OCI-LY7 (cell line): ENCODE measurements at places on chromosomes 2 and 18. TPM values are rescaled to one million over a fixed set of nuclear protein-coding genes. Genes with fewer than 3 reads are reported as not detected.

IL36A gene
- not detected in 2 replicates for total RNA-seq

CD207 gene
- not detected in 2 replicates for total RNA-seq

DNA sequence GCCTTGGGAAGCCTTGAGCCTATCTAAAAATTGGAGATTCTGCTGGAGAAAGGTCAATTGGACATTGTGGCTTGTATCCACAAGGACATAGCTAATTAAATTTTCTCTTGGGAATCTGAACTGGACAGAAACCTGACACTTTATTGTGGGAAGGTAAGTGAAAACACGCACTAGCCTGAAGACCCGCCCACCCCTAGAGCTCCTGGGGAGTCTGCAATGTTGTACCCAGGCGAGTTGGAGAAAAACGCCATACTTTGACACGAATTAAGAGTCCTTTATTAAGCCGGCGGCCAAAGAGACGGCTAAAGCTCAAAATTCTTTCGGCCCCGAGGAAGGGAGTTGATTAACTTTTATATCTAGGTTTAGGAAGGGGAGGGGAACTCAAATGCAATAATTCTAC lies 1.2 kb upstream of the ZNF892 start:
- DNase-seq = no peak

DNA sequence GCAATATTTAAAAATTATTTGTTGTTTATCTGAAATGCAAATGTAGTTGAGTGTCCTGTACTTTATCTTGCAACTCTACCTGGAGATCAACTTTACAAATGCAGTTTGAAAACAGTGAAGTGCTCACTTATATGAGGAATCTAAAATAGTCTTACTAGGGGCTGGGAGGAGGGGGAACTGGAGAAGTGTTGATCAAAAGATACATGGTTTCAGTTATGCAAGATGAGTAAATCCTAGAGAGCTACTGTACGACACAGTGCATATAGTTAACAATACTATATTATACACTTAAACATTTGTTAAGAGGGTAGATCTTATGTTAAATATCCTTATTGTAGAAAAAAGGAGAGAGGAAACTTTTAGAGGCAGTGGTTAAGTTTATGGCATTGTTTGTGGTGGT lies 241.9 kb downstream of the BCL11A start:
- no peak for DNase-seq

- no peak for DNase-seq
Measured at GRCh38 chr18:55247032-55247431, 287.8 kb upstream of the CCDC68 start.

DNA sequence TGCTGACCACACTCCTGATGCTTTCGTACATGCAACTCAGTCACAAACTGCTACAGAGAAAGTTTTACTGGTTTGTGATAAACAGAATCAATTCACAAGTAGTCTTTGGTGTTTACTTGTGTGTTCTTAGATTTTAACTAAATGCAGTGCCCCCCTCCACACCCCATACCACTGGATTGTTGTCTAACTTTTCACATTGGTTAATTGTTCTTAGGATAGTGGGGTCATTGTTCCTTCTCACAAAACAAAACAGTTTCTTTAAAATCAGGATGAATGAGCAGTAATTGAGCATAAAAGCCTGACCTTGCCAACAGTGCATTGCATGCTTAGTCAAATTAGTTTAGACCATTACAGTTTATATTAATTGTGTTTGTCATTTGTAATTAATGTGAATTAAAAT lies 14.1 kb upstream of the PNPT1 start:
- DNase-seq = no peak

DNA sequence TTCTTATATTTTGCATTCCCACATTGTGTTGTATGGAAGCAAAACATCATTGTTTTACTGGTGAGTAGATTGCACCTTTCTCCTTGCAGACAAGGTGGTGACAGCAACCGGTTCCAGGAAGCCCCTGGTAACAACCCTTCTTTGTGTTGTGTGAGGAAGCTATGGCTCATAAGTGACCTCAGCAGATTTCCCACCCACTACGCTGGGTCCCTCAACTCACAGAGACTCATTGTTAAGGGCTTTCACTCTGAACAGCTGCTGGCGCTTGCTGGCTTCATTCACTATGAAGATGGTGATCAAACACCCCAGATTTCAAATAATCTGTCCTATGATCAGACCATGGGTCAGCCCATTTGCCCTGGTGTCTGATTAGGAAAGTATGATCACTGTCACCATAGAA lies 53.4 kb downstream of the WIPF1 start:
- no peak for DNase-seq

- no peak for DNase-seq
Measured at GRCh38 chr2:218187296-218188015, 20.7 kb upstream of the CXCR1 start.

CRYBA2 gene
- not detected in 2 replicates for total RNA-seq

- no peak for DNase-seq
Measured at GRCh38 chr2:228522276-228522675, 340.8 kb upstream of the SPHKAP start.

DNA sequence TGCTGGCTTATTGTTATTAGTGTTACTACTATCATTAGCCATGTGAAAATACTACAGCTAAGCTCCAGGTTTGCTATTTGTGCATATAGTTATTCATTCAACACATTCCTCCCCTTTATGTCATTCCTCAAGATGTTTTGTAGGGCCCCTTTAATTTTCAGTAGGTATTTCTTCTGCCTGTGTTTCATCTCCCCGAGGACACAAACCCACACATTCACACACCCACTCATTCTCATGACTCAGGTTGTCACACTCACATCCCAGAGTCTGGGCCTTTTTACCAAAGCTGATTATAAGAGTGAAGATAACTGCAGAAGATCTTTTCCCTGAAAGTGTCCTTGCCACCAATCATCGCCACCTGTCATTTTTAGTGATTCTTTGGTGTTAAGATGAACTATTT lies 68.6 kb upstream of the SPOPL start:
- no peak for DNase-seq

GORASP2 gene
- total RNA-seq = 84.8 and 94.3 TPM in 2 replicates

DNA sequence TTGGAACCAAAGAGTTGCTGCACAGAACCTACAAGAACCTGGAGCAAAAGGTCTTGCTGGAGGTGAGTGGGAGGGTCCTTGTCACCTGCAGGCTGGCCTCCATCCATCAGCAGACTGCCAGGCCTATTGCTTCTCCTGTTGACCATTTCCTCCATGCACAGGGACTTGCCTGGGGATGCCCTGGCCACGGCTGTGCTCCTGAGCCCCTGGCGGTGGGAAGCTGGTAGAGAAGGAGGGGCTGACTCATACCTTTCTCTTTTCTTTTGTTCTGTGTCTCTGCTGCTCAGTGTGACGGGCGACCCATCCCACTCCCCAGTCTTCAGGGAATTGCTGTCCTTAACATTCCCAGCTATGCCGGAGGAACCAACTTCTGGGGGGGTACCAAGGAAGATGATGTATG lies 102.6 kb downstream of the DGKD start:
- DNase-seq = no peak

UGT1A5 gene
- not detected in 2 replicates for total RNA-seq

PREB gene
- 96.8 and 106 TPM in 2 replicates for total RNA-seq

DNA sequence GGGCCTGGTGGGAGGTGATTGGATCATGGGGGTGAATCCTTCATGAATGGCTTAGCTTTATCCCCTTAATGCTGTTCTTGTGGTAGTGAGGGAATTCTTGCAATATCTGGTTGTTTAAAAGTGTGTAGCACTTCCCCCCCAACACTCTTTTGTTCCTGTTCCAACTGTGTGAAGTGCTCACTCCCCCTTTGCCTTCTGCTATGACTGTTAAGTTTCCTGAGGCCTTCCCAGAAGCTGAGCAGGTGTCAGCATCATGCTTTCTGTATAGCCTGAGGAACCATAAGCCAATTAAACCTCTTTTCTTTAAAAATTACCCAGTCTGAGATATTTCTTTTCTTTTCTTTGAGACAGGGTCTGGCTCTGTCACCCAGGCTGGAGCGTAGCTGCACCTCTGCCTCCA lies 139.4 kb downstream of the RNF152 start:
- no peak for DNase-seq

DNA sequence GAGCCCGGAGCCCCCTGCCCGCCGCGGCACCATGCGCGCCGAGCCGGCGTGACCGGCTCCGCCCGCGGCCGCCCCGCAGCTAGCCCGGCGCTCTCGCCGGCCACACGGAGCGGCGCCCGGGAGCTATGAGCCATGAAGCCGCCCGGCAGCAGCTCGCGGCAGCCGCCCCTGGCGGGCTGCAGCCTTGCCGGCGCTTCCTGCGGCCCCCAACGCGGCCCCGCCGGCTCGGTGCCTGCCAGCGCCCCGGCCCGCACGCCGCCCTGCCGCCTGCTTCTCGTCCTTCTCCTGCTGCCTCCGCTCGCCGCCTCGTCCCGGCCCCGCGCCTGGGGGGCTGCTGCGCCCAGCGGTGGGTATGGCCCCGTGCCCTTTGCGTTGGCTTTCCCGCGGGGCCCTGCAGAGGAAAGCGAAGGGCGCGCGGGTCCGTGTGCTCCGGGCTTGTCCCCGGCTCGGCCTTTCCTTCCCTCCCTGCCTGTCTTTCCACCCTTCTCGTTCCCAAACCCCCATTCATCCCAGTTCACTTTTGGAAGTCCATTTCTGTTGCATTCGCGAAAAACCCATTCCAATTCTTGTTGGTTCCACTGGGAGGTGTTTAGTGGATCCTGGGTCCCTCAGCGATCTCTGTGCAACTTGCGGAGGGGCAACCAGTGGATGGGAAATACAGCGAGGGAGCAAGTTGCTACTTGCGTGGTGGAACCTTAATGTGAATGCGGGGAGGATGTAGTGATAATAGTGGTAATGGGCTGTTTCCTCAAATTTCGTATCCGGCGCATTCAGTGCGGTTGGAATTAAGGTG lies 599 bp downstream of the ADAM23 start:
- peak; percentile 6 for DNase-seq

- DNase-seq = no peak
Measured at GRCh38 chr2:178770518-178770917, 36.7 kb downstream of the TTN start.

LINC00305 gene
- total RNA-seq = not detected in 2 replicates

LYPD6B gene
- total RNA-seq = not detected in 2 replicates

DNA sequence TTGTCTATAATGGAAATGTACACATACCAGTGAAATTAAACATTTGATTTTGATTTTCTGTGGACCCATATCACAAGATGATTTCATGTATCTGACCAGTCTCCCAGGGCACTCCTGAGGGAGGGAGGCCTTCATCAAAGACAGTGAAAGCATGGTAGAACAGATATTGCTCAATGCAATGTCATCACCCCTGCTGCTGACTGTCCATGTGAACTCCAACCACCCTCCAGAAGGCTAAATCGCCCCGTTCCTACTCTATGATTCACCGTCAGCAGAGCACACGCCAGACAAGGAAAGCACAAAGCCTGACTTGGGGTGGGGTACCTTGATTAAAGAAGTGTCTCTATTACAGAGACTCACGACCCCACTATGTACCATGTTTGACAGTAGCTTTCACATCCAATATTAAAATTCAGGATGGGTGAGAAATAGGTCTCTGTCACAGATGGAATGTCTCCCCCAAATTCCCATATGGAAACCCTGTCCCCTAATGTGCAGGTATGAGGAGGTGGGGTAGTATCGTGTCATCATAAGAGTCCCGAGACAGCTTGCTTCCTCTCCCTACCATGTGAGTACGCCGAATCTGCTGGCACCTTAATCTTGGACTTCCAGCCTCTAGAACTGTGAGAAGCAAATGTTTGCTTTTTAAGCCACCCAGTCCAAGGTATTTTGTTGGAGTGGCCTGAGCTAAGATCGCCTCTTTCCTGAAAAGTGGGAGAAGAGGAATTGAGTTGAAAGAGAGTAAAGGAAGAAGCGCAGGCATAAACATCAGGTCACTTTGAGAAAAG lies 42.4 kb downstream of the CYB5A start:
- no peak for DNase-seq

DNA sequence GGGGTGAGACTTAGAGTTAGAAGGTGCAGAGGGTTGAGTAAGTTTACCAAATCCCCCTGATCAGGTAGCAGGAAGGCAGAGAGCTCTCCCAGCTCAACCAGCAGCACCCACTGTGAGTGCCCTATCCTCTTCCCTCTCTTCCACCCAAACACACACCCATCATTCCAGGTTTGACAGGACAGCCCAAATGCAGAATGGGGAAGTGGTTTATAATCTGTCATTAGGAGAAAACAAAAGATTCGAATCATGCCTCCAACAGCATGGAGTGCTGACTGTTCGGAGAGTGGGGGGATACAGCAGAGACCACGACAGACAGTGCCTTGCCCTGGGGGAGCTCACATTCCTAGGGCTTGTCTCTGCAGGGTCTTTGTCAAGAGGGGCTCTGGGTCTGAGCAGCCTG lies 11.7 kb downstream of the CXCR2 start:
- DNase-seq = no peak

DNA sequence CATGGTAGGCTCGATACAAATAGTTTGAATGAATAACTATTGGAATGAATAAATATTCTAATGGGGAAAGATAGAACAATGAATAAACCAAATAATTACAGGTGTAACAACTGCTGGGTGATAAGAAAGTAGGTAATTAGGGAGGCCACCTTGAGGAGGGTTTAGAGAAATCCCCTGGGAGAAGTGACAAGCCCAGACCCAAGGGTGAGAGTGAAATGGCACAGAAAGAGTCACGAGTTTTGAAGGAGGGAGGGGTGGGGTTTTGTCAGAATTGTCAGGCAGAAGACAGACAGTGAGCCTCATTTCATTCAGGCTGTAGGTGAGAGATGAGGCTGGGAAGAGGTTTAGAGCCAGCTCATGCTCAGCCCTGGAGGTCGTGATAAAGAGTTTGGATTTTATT lies 71.6 kb upstream of the L3MBTL4 start:
- no peak for DNase-seq

- peak; percentile 73 for DNase-seq
Measured at GRCh38 chr2:180983468-180984242, 3.2 kb downstream of the UBE2E3 start.

NEU2 gene
- total RNA-seq = not detected in 2 replicates

GRCh38 chr18:30016179-30016578 lies 1026.4 kb downstream of the DSC3 start:
- DNase-seq = no peak

- DNase-seq = no peak
Measured at GRCh38 chr2:186827862-186828492, 21.0 kb downstream of the ZSWIM2 start.

- DNase-seq = no peak
Measured at GRCh38 chr2:61193670-61194561, 31.9 kb downstream of the C2orf74 start.

GRCh38 chr2:153497938-153498629 lies 19.5 kb upstream of the RPRM start:
- no peak for DNase-seq

- no peak for DNase-seq
Measured at GRCh38 chr2:72913486-72914205, 3.7 kb upstream of the EMX1 start.

DNA sequence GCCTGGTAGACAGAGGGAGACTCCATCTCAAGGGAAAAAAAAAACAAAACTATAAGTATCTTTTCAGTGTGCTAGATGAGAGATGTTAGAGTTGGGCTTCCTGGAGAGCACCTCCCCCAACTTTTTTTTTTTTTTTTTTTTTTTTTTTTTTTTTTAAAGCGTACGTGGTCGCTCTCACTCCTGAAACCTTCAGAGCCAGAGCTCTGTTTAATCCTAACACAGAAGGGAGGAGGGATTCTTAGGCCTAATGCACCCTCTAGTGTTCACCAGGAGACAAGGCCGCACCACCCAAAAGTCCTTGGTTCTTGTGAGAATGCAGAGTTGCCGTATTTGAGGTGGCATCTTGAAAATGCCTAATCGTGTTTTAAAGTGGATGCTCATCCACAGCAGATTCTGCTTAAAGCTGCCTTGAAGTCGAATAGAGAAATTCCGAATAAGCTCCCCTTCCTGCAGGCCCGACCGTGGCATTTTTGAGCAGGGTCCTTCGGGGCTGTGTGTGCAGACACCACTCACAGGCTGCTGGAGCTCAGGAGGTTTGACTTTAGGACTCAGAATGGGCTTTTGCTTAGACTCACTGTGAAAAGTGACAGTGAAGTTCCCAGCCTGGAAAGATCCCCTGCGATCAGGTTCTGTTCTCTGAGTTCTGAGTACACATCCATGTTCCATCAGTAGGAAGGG lies 252.6 kb downstream of the AGAP1 start:
- peak; percentile 71 for DNase-seq
